ENCODE measurements at places on chromosomes 4 and X. TPM values are rescaled to one million over a fixed set of nuclear protein-coding genes. Genes with fewer than 3 reads are reported as not detected.

- no peaks in the 10 kb centered on the region for H3K36me3 ChIP-seq
- H3K27me3 ChIP-seq, result peaks cover 6% of the 10 kb centered on the region
- no peak overlapping the region for H3K27ac ChIP-seq
- no peaks in the 10 kb centered on the region for H3K4me1 ChIP-seq
These were observed 144.3 kb downstream of the NWD2 start for GRCh38 chr4:37388681-37389365.

DNA sequence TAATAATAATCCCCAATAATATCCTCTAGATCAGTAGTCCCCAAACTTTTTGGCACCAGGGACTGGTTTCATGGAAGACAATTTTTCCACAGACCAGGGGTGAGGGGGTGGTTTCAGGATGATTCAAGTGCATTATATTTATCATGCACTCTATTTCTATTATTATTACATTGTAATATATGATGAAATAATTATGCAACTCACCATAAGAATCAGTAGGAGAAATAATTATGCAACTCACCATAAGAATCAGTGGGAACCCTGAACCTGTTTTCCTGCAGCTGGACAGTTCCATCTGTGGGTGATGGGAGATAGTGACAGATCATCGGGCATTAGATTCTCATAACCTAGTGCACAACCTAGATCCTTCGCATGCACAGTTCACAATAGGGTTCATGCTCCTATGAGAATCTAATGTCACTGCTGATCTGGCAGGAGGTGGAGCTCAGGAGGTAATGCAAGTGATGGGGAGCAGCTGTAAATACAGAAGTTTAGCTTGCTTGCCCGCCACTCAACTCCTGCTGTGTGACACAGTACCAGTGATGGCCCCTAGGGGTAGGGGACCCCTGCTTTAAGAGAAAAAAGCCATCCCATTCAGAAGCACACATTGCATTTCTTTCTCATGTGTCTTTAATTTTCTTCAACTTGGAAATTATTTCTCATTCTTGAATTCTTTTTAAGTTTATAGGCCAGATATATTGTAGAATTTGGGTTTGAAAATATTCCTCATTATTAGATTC is 16.0 kb upstream of the SH3RF1 start:
- DNase-seq, result no peak
- H3K4me3 ChIP-seq, result no peak overlapping the region
- H3K27ac ChIP-seq, result no peak overlapping the region
- no peaks in the 10 kb centered on the region for H3K36me3 ChIP-seq
- H3K27me3 ChIP-seq, result no peaks in the 10 kb centered on the region
- peaks cover 16% of the 10 kb centered on the region for H3K4me1 ChIP-seq

GRCh38 chr4:67480810-67481209 is 64.5 kb downstream of the CENPC start:
- peaks cover 65% of the 10 kb centered on the region for H3K36me3 ChIP-seq
- H3K4me3 ChIP-seq, result no peak overlapping the region
- DNase-seq, result no peak

- no peak overlapping the region for H3K4me3 ChIP-seq
- H3K36me3 ChIP-seq, result no peaks in the 10 kb centered on the region
- H3K4me1 ChIP-seq, result peaks cover 6% of the 10 kb centered on the region
- H3K27me3 ChIP-seq, result peaks cover 4% of the 10 kb centered on the region
- DNase-seq, result no peak
These were observed 508.5 kb downstream of the MID1IP1 start for GRCh38 chrX:39309721-39310152.

DNA sequence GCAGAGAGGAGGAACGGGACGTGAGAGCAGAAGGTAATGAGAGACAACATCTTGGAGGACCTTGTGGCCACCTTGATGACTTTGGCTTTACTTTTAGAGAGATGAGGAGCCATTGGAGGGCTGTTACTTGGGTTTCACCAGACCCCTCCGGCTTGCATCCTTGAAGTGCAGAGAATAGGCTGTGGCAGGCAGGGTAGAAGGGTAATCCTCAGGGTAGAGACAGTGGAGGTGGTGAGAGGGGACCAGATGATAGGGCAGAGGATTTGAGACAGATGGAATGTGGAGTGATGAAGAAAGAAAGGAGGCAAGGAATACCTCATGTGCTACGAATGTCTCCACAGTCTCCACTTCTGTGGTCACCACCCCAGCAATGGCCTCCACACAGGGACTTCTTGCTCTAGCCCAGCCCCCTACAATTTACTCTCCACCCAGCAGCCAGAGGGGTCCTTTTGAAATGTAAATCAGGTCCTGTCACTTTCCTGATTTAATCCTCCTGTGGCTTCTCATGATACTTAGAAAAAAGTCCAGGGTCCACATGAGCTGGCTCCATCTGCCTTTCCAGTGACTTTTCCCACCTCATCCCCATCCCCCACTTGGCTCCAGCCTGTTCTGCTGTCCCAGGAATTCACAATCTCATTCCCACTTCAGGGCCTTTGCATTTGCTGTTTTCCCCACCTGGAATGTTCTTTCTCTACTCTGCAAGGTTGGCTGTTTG is 115.0 kb downstream of the PJA1 start:
- no peaks in the 10 kb centered on the region for H3K4me1 ChIP-seq
- H3K4me3 ChIP-seq, result no peak overlapping the region
- no peaks in the 10 kb centered on the region for H3K27me3 ChIP-seq
- DNase-seq, result peak; percentile 56

DNA sequence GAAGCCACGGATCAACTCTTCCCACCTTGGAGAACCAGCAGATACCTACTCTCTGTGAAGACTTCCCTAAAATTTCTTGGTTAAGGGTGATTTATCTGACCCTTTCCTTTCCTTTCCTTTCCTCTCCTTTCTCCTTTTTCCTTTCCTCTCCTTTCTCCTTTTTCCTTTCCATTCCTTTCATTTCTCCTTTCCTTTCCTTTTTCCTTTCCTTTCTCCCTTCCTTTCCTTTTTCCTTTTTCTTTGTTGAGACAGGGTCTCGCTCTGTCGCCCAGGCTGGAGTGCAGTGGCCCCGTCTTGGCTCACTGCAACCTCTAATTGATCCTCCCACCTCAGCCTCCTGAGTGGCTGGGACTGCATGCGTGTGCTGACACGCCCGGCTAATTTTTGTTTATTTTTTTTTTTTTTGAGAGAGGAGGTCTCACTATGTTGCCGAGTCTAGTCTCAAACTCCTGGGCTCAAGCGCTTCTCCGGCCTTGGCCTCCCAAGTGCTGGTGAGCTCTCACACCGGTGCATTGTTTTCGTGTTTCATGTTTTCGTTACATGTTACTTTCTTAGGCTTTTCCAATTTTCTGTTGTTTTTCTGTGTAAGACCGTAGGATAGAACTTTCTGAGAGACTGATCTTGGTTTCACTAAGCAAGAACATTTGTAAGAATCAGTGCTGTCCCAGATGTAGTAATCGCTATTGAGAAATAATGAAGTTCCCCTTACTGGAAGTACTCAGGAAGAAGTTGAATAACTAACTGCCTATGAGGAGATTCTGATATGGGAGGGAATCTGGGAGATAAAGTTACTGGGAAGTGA is 2.0 kb downstream of the TMEM165 start:
- peaks cover 43% of the 10 kb centered on the region for H3K4me1 ChIP-seq
- peak overlapping the region; percentile 96 for H3K4me3 ChIP-seq
- H3K27me3 ChIP-seq, result no peaks in the 10 kb centered on the region
- DNase-seq, result no peak
- peak overlapping the region; percentile 97 for H3K27ac ChIP-seq
- peaks cover 16% of the 10 kb centered on the region for H3K36me3 ChIP-seq

AMTN gene
- not detected for total RNA-seq

TREX2 gene
- 2.5 TPM for total RNA-seq

GYPB gene
- total RNA-seq, result not detected

CABS1 gene
- total RNA-seq, result not detected

All from osteocyte (in vitro differentiated cells).